ENCODE measurements at places on chromosomes 2 and 18.

GRCh38 chr2:221649051-221649775 lies 77.1 kb upstream of the EPHA4 start:
- peak; percentile 11 for DNase-seq

GRCh38 chr2:98468621-98469236 lies 24.1 kb downstream of the INPP4A start:
- DNase-seq = no peak

- DNase-seq = no peak
Measured at GRCh38 chr18:53948991-53949390, 275.5 kb downstream of the MBD2 start.

- no peak for DNase-seq
Measured at GRCh38 chr2:121094101-121094500, 190.9 kb downstream of the TFCP2L1 start.

GRCh38 chr18:27312853-27313252 lies 127.7 kb upstream of the CHST9 start:
- DNase-seq = no peak

- DNase-seq = no peak
Measured at GRCh38 chr2:85684380-85684779, 9.8 kb upstream of the GNLY start.

All from NCI-H2081 treated with DMSO at 0.1 percent for 48 hours (cell line).